ENCODE measurements at places on chromosomes 1 and 21.

DNA sequence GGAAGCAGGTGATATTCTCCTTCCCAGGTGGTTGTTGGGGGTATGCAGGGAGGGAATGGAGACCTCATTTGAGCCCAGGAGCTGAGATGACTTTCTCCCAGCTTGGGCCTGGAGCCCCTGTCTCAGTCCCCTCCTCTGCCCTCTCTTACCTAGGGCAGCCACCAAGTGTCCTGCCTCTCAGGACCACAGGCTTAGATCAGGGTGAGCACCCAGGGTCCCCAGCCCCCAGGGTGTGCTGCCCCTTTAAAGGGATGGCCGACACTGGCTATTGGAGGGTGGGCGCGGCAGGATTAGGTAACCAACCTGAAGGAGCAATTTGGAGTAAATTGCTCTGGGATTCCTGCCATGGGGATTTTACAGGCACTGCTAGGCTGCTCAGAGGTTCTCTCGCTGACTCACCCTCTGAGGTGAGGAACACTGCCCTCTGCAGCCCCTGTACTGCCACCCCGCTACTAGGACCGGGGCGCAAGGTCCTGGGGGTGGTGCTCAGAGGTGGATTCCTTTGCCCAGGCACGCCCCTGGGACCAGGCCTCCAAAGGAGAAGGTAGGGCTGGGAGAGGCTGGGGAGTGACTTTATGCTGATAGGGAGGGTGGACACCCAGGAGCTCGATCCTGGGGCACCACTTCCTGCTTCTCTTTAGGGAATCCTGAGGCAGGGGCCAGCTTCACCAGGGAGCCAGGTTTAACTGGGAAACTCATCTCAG lies 1.5 kb downstream of the RPS6KA1 start:
- peak; percentile 18 for DNase-seq

DNA sequence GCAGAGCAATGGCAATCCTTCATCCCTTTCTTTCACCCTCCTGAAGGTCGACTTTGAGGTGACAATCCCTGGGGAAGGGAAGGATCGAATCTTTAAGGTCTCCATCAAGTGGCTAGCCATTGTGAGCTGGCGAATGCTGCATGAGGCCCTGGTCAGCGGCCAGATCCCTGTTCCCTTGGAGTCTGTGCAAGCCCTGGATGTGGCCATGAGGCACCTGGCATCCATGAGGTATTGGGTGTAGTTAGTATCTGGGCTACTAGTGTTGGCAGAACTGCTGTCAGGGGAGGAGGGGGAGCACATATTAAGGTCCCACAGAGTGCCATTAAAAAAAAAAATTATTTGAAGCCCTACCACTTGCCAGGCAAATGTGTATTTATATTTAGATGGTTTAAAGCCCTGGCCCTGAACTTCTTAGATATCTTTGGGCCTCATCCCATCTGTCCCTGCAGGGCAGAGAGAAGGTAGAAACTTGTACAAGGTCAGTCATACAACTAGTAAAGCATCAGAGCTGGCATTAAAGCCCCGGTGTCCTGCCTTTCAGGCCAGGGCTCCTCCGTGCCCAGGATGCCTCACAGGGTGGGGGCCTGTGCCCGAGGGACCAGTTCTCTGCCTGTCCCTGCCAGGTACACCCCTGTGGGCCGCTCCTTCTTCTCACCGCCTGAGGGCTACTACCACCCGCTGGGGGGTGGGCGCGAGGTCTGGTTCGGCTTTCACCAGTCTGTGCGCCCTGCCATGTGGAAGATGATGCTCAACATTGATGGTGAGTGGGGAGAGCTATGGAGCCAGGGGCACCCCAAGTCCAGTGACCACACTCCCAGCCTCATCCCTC lies 10.3 kb downstream of the AGO1 start:
- no peak for DNase-seq

- DNase-seq, result no peak
Observed at GRCh38 chr1:160767395-160768294, 28.3 kb upstream of the LY9 start.

GRCh38 chr1:228497206-228497605 lies 10.0 kb downstream of the RNF187 start:
- no peak for DNase-seq

DNA sequence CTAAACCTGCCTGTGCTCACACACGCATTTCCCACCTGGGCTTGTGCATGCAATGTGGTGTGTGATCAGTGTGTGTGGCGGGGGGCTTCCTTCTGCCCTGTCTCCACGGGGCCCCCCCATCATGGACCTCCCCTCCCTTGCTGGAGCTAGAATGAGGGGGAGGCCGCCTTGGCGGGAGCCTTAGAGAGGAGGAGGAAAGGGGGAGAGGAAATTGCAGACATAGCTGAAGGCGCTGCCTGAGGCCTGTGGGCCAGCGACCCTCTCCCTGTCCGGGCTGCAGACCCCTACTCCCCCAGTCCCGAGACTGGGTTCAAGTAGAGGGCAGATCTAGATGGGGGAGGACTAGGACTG lies 883 bp upstream of the EVA1B start:
- DNase-seq, result no peak

DNA sequence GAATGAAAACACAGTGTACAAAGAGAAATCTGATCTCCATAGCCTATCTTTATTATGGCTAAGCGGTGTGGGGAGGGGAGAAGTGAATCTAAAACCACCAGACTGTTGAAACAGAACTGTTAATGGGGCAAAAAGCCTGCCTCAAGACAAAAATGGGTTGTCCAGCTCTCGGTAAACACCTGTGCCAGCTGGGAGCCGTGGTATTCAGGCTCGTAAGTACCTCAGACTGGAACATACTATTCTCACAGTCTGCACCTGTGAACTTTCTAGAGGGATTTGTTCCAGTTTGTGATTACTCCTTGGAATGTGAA lies 42.7 kb upstream of the ATP1A1 start:
- DNase-seq, result no peak

DNA sequence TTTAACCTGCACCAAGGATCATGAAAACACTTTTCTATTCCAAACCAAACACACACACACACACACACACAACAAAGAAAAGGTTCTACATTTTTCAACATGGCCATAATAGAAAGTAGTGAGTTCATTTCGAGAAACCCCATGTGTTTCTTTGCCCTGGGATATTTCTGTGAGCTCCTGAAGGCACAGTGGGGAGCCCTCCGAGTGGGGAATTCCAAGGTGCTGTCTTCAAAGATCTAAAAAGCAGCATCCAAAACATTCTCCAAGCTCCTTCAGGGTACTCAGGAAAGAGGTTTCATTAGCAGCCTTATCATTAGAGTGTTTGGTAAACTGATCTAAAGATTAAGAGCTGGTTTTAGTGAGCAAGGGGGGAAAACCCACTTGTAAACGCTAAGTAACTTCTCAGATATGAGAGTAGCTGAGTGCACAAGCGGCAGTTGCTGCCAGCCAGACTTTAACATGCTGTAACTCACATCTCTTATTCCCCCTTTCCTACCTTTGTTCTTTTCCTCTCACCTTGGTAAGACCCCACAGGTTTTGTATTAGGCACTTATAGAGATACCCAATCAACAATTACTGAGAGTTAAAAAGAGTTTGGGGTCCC lies 38.3 kb downstream of the ZC3H11B start:
- no peak for DNase-seq

- DNase-seq, result no peak
Observed at GRCh38 chr1:19149736-19150135, 60.3 kb downstream of the UBR4 start.

DNA sequence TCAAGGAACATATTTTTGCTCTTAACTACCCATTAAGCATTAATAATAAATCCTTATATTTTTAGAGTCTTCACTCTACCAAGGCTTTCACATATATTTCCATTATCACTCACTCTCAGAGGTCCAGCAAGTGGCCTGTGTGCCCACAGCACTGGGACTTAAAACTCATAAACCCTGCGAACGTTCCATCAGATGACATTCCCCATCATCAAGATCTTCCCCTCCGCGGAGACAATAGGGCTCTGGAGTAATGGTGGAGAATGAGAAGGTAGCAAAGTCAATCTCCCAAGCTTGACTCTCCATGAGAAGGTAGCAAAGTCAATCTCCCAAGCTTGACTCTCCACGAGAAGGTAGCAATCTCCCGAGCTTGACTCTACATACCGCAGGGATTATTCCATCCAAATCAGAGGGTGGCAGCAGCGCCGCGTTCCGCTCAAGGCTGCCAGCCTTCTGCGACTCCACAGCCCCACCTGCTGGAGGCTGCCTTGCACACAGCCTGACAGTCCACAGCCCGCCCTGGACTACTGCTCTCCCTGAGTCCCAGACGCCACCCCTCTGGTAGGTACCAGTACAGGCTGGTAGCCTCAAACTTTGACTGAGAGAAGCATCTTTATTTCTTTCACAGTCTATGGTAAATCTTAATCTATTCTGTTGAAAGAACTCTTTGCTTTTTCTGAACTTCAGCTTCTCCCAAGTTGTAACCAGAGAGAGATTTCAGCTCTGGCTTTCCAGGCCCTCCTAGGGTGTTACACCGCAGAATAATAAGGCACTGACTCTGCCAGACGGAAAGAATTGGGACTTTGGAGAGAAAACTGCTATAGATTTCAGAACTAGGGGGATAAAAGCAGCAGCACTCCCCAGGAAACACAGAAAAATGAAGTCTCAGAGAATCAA lies 26.4 kb upstream of the CTTNBP2NL start:
- peak; percentile 82 for DNase-seq

DNA sequence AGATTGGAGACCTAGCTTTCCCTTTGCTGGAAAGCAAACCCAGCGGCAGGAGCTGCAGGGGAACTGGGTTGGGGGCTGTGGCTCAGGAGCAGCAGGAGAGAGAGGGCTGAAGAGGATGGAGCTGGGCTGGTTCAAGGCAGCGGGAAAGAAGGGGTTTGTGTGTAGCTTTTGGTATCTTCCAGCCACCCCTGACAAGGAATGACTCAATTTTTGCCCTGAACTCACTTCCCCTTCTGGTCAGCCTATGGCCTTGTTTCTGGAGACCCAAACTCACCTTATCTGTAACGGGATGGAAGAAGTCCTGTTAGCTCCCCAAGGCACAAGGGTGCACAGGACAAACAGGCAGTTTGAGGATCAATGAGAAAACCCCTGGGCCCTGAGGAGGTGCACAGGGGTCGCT lies 13.1 kb downstream of the C1orf115 start:
- DNase-seq, result no peak

DNA sequence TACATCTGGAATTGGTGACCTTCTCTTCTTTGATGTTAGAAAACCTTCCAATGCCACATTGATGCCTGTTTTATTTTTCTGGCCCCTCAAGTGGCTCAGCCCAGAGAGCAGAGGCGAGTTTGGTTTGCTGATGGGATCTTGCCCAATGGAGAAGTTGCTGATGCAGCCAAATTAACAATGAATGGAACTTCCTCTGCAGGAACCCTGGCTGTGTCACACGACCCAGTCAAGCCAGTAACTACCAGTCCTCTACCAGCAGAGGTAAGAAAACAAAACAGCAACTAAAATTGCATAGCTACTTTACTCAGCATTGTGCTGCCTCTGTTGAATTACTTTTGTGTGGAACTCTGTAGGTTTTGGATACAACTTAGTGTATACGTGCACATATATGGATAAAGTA lies 97.6 kb downstream of the CC2D1B start:
- DNase-seq, result no peak

DNA sequence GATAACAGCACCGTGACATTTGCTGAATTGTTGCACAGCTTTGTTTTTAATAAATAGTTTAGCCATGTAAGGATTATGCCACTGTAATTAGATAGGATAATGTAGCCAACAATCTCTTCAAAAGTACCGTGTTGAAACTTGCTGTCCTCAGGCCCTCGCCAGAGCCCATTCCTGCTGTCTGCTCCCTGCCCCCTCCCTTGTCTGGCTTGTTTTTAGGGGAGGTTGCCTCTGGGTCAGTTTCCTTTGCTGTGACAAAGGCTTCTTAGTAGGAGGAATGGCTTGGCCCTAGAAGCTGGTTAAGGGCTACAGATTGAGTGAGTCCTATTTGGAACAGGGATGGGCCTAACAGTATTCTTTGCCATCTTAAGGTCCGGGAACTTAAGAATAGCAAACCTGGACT lies 107.9 kb downstream of the LMO4 start:
- DNase-seq, result no peak

DNA sequence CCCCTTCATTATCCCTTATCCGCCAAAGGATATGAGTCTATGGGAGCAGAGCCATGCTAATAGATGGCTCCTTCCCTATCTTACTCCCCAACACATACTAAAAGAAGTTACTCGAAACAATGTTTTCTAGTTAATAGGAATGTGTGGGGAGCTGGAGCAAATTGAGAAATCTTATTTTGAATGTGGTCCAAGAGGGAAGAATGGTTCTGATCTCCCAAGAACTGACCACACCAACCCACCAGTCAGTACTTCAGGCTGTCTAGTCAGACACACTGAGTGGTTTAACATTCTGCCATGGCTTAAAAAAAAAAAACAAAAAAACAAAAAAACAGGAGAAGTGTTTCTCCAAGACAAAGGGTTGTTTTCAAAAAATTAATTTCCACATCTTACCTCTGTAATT lies 31.5 kb upstream of the DNASE2B start:
- no peak for DNase-seq

DNA sequence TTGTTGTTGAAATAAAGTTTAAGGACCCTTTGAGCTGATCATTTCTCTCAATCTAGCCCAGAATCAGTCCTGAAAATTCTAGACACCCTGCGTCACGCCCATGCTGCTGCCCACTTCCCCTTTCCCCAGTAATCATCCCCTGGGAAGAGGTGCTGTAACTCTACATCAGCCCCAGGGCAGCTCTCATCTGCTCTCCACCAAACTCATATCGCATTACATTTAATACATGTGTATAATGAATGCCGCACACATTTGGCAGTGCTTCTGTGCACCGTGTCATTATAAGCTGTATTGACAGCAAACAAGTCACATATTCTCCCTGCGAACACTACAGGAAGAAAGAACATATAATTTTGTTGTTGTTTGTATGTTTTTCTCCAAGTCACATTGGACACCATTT lies 539.7 kb upstream of the DAB1 start:
- DNase-seq, result no peak

- peak; percentile 21 for DNase-seq
Observed at GRCh38 chr1:233295237-233295974, at the start of gene PCNX2. PCNX2 (minus strand) TSS chr1:233295725; CDS start chr1:233295478, 247 bp downstream.
